AG08395 (cell line): ENCODE measurements at places on chromosomes 2 and 18.

DNA sequence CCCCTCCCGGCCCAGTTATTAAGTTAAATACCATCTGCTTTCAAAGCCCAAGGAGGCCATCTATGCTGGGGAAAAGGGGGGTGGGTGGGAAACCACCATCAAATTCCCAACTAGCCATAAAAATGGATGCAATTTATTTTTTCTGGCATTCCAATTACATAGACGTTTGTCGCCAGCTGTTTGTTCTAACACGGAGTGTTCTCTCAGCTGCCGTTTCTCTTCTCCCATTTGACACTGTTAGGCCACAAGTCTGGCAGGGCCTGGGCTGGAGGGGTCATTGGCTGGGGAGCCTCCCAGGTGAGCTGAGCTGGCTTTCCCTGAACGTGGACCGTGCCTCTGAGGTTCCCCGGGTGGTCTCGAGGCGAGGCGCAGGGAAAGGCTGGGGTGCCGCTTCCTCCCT, 16.6 kb downstream of the ATOH8 start:
- DNase-seq, result no peak

DNA sequence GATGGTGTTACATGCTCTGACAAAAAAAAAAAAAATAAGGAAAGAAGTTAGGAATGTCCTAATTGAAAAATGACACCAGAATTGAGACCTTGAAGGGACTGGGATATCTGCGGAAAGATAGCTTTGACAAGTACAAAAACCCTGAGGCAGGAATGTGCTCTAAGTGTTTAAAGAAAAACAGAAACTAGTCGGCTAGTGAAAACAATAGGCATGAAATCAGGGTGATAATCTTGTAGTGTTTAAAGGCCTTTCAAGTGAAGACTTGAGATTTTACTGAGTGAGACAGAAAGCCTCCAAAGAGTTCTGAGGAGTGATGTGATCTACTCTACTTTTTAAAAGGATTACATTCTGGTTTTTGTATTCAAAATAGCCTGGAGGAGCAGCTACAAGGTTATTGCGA, 107.4 kb downstream of the COBLL1 start:
- DNase-seq, result no peak

GRCh38 chr2:30675758-30676157, 131.5 kb downstream of the CAPN13 start:
- peak; percentile 66 for DNase-seq

DNA sequence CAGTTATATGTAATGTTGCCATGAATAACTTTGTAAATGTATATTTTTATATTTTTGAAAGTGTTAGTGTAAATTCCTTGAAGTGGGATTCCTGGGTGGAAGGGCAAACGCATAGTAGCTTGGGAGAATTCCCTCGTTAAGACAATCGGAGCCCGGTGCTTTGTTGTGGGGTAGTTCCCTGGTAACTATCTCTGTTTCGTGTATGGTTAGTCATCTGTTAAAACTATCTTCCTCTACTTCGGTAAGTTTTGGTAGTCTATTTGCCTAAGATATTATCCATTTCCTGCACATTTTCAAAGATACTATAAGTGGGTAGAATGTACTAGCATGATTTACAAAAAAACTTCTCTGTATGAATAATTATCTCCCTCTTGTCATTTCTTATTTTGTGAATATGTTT, 113.8 kb upstream of the NRXN1 start:
- DNase-seq, result no peak

- no peak for DNase-seq
Observed at GRCh38 chr2:175135177-175135576, 32.8 kb downstream of the ATF2 start.

DNA sequence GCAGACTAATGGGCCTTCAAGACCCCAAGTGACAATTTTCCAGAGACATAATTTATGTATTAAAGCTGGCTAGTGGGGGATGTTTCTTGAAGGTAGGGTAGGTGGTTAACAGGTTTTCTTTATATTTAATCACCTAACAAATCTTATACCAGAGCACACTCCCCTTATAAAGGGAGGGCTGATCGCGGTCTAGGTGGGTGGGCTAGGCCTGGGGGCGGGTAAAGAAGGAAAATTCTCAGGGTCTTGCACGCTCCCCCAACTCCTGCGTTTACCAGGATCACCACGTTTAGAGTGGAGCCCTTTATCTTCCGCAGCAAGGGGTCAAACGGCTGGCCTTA, 19.9 kb upstream of the CXXC1 start:
- DNase-seq, result no peak

DNA sequence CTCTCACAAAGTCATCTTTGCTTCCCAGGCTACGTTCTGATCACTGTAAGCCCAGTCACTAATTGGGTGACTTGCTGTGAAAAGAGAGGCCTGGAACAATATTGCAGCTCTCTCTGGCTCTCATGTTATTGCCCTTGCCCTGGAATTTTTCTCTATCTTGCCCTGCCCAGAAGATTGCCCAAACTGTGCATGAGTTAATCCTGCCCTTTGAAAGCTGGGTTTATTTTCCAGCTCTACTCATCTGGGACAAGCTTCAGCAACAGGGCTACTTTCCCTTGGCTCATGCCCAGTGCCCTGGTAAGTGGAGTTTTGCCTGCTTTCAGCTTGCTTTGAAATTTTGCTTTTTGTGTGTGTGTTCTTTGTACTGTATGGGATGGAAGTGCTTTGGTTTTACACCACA, 6.9 kb upstream of the EHBP1 start:
- peak; percentile 2 for DNase-seq

- DNase-seq, result no peak
Observed at GRCh38 chr2:69077252-69077950, 64.4 kb downstream of the ANTXR1 start.

DNA sequence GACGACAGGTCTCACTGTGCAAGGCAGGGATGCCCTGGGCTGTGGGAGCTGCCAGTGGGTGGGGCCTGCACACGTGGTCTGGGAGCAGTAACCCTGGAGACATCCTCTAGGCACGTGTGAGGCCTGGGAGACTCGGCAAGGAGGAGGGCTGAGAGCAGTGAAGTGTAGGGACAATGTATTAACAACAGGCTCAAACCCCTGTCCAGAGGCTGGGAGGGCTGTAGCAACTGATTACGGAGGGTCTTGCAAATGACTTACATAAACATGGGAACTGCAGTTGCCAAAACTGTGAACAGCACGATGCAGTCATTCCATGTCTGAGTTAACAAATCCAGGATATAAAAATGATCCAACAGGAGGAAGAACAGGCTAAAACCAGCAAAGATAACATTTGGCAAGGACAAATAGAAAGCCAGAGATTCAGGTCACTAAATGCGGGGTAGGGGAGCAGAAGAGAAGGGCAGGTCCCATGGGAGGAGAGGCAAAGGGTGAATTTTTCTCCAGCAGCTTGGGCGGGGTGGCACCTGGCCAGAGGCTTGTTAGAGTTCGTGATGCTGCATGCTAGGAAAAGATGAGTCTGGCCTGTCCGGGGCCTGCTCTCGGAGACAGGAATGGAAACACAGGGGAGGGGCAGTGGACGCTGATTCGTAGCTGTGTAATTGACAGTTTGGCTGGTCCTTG, 44.9 kb downstream of the CYP27C1 start:
- peak; percentile 74 for DNase-seq

DNA sequence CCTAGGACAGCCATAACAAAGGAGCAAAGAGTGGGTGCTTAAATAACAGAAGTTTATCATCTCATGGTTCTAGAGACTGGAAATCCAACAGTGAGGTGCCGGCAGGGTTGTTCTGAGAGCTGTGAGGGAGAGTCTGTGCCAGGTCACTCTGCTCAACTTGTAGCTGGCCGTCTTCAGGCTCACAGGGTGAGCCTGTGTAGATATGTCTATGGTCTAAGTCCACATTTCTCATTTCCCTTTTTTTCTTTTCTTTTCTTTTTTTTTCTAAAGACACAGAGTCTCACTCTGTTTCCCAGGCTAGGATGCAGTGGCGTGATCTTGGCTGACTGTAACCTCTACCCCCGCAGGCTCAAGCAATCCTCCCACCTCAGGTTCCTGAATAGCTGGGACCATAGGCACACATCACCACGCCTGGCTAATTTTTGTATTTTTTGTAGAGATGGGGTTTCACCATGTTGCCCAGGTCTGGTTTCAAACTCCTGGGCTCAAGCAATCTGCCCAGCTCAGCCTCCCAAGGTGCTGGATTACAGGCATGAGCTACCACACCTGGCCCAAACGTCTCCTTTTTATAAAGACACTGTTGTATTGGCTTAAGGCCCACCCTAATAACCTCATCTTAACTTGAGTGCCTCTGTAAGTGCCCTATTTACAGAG, 142.2 kb downstream of the SP3 start:
- no peak for DNase-seq

DNA sequence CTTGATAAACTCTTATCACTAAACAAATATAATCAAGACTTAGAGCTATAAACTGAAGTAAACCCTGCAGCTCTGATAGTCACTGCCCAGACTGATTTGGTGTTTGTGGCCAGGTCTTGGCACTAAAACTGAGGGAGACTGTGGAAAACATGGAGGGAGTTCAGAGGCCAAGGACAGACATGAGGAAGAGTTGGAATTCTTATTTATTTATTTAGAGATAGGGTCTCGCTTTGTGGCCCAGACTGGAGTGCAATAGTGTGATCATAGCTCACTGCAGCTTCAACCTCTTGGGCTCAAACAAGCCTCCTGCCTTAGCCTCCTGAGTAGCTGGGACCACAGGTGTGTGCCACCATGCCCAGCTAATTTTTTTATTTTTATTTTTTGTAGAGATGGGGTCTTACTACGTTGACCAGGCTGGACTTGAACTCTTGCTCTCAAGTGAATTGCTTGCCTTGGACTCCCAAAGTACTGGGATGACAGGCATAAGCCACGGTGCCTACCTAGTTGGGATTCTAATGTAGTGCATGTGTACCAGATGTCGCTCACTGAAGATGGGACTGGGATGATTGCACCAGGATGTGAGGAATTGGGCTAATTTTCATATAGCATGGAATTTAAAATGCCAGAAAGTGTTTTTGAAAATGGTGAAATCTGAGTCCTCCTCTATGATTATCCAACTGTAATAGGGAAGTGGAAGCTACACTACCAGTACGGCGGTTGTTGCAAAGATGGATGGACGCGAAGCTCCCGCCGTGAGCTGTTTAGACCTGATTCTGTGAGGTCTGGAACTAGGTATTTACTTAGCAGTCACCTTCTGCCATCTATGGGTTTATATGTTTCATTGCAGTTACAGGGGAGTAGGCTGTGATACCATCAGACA, 52.7 kb upstream of the CTLA4 start:
- peak; percentile 87 for DNase-seq

DNA sequence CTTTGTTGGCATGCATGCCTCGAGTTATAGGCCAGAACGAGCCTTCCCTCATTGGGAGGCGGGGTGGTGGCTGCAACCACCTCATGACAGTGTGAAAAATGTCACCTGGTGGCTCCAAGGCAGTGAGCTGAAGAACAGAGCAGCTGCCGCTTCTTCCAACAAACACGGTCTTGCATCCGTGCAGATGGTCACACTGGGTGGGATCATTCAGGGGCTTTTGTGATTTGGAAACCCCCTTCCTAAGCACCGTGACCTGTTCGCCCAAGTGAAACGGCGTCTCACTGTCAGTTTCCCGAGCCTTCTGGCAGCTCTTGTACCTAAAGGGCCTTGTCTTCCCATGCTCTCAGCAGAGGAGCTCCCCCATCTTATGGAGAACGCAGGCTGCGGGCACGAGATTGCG, 159.7 kb downstream of the NAPG start:
- DNase-seq, result no peak

- no peak for DNase-seq
Observed at GRCh38 chr2:138779406-138779780, 797 bp downstream of the NXPH2 start.

DNA sequence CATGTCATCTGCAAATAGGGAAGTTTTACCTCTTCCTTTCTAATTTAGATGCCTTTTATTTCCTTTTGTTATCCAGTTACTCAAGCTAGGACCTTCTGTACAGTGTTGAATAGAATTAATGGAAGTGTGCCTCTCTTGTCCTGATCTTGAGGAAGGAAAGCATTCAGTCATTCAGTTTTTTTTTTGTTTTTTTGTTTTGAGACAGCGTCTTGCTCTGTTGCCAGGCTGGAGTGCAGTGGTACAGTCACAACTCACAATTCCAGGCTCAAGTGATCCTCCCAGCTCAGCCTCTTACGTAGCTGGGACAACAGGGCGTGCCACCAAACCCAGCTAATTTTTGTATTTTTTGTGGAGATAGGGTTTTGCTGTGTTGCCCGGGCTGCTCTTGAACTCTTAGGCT, 203.9 kb upstream of the ALPP start:
- no peak for DNase-seq

DNA sequence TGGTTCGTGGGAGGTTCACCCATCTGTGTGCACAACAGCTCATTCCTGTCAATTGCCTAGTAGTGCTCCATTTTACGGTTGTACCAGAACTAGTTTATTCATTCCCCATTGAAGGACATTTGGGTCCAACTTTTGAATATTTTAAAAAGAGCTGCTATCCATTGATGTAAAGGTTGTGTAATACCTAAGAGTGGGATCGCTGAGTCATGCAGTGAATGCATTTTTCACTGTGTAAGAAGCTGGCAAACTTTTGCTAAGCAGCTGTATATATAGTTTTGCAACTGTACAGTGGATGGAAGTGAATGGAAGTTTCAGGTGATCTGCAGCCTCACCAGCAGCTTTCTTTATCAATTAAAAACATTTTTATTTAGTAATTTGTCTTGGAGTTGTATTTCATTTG, 104.5 kb downstream of the DCDC2C start:
- DNase-seq, result no peak

GRCh38 chr18:38421021-38421420, 855.4 kb upstream of the CELF4 start:
- DNase-seq, result no peak

GRCh38 chr18:7020995-7021777, 96.4 kb downstream of the LAMA1 start:
- DNase-seq, result no peak

- DNase-seq, result peak; percentile 66
Observed at GRCh38 chr2:47190188-47190881, 35.2 kb upstream of the STPG4 start.

DNA sequence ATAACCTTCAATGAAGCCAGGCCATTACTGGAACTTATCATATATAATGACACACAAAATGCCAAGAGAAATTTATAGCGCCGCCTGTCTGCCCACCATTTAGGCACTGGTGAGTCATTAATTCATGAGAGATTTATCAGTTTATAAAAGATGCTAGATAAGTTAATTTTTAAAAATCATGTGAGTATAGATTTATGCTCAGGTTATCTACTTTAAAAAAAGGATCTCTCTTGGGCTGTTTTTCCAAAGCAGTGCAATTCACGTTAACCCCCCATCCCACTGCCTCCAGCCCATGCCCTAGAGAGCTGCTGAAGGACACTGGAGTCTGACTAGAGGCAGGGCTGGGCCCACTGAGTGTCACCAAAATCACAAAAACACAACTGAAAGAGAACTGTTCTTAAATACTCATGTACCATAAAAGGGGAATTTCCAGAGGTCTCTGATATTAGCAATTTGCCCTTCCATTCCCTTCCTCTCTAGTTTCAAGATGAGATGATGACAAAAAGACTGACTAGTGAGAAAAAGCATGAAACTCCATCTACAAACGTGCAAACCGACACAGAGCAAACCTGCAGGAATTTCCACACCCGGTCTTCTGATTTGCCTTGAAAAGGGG, 160.8 kb downstream of the BCL2 start:
- no peak for DNase-seq

GRCh38 chr2:198314559-198315153, 510.3 kb downstream of the PLCL1 start:
- DNase-seq, result peak; percentile 54

GRCh38 chr2:16313235-16313975, 352.2 kb downstream of the CYRIA start:
- no peak for DNase-seq
